H1 (cell line): ENCODE measurements at places on chromosomes 4 and X. TPM values are rescaled to one million over a fixed set of nuclear protein-coding genes. Genes with fewer than 3 reads are reported as not detected.
A peak's percentile ranks its signal among the peaks of the same experiment; 100 is the strongest.

Gene CXorf58
- not detected in 2 replicates for total RNA-seq

Gene RNF212
- 3.4 and 3.9 TPM in 2 replicates for total RNA-seq

Gene LEF1
- 0.67 and 2.6 TPM in 2 replicates for total RNA-seq

Gene UBQLN2
- total RNA-seq = 35.1 and 35.3 TPM in 2 replicates

Gene PCDH10
- total RNA-seq = 9.3 and 10.0 TPM in 2 replicates

Gene RASGEF1B
- total RNA-seq = 4.6 and 4.7 TPM in 2 replicates

Gene RAB28
- 18.7 and 20.8 TPM in 2 replicates for total RNA-seq

Gene STATH
- not detected in 2 replicates for total RNA-seq

Gene PAGE1
- not detected in 2 replicates for total RNA-seq

Gene DSPP
- not detected in 2 replicates for total RNA-seq

Gene PCSK1N
- 4.5 TPM in 2 replicates for total RNA-seq

Gene INTU
- 12.8 and 15.1 TPM in 2 replicates for total RNA-seq

Gene MTTP
- 0.26 and 0.50 TPM in 2 replicates for total RNA-seq

- H3K4me3 ChIP-seq = no peak overlapping the region
- no peak for DNase-seq
- H3K27me3 ChIP-seq = peaks cover 2% of the 10 kb centered on the region; the same call in 1 of the 2 replicates
- H3K27ac ChIP-seq = no peak overlapping the region
- no peaks in the 10 kb centered on the region for H3K36me3 ChIP-seq
Measured at GRCh38 chr4:139603576-139604410, 47.8 kb upstream of the SETD7 start.

GRCh38 chrX:45801554-45801953 is 600.9 kb upstream of the DIPK2B start:
- H3K4me3 ChIP-seq = no peak overlapping the region
- DNase-seq = no peak
- no peak overlapping the region for H3K27ac ChIP-seq

DNA sequence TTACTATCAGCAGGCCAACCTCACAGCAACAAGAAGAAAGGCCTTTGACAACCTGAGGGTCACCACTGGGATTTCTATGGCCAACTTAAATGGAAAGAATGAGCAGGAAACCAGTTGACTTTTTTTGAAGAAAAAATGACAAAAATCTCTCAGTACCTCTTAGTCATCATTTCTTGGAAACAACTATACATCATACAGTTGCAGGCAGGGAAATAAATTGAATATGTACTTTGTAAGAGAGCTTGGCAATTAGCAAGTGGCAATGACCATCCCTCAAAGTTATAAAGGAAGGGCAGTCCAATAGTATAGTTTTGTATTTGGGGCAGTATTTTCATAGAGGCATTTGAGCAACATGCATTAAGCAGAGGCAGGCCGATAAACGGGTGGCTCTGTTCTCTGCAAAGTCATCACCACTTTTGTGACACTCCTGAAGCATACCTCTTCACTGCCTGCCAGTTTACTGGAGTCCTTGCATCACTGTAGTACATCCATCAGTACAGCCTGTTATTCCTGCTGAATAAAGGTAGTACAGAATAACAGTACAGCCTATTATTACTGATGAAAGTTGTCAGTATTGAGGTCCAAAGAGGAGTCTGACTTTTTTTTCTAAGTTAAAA is 83.3 kb upstream of the AMELX start:
- no peak overlapping the region for H3K27ac ChIP-seq
- no peaks in the 10 kb centered on the region for H3K27me3 ChIP-seq

GRCh38 chr4:55012363-55013230 is 112.8 kb downstream of the KDR start:
- H3K36me3 ChIP-seq = no peaks in the 10 kb centered on the region
- H3K27ac ChIP-seq = no peak overlapping the region
- no peak overlapping the region for H3K4me3 ChIP-seq
- no peak for DNase-seq
- no peaks in the 10 kb centered on the region for H3K4me1 ChIP-seq

GRCh38 chr4:110675426-110675825 is 52.5 kb upstream of the PITX2 start:
- no peak overlapping the region for H3K27ac ChIP-seq
- no peaks in the 10 kb centered on the region for H3K27me3 ChIP-seq
- no peaks in the 10 kb centered on the region for H3K36me3 ChIP-seq
- no peak for DNase-seq
- H3K4me1 ChIP-seq = no peaks in the 10 kb centered on the region

- no peaks in the 10 kb centered on the region for H3K4me1 ChIP-seq
- no peaks in the 10 kb centered on the region for H3K36me3 ChIP-seq
- no peak for DNase-seq
- no peak overlapping the region for H3K4me3 ChIP-seq
- H3K27me3 ChIP-seq = no peaks in the 10 kb centered on the region
Measured at GRCh38 chrX:46704767-46705386, 54.0 kb downstream of the SLC9A7 start.

DNA sequence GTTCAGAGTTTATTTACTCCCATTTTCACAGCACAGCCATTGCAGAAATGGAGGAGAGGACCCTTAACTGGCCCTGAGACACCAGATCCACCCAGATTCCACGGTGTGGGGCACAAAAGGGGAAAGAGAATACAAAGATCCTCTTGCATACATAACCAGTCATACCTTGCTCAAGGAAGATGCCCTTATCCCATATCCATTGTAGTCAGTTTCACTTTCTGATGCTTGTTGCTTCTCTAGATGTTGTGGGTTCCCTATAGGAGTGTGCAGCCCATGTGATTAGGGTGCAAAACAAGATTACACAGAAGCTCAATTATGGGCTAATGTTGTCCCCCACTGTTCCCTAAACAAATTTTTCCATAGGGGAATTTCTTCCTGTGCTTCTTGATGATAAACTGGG is 1309.0 kb upstream of the PABPC4L start:
- no peak overlapping the region for H3K4me3 ChIP-seq
- no peaks in the 10 kb centered on the region for H3K4me1 ChIP-seq
- no peaks in the 10 kb centered on the region for H3K36me3 ChIP-seq

GRCh38 chrX:121579016-121579760 is 531.8 kb downstream of the GLUD2 start:
- no peaks in the 10 kb centered on the region for H3K4me1 ChIP-seq
- H3K4me3 ChIP-seq = no peak overlapping the region
- H3K36me3 ChIP-seq = no peaks in the 10 kb centered on the region
- no peak overlapping the region for H3K27ac ChIP-seq
- peaks cover 6% of the 10 kb centered on the region; the same call in 1 of the 2 replicates for H3K27me3 ChIP-seq

- DNase-seq = no peak
- H3K36me3 ChIP-seq = no peaks in the 10 kb centered on the region
- no peaks in the 10 kb centered on the region for H3K4me1 ChIP-seq
- H3K27me3 ChIP-seq = no peaks in the 10 kb centered on the region
Measured at GRCh38 chr4:59200992-59201391, 1999.1 kb upstream of the ADGRL3 start.

GRCh38 chr4:2393353-2394270 is 24.8 kb downstream of the ZFYVE28 start:
- no peaks in the 10 kb centered on the region for H3K27me3 ChIP-seq
- peak overlapping the region; percentile 15; the same call in 1 of the 2 replicates for H3K4me3 ChIP-seq
- DNase-seq = no peak
- H3K27ac ChIP-seq = no peak overlapping the region
- H3K4me1 ChIP-seq = peaks cover 9% of the 10 kb centered on the region

DNA sequence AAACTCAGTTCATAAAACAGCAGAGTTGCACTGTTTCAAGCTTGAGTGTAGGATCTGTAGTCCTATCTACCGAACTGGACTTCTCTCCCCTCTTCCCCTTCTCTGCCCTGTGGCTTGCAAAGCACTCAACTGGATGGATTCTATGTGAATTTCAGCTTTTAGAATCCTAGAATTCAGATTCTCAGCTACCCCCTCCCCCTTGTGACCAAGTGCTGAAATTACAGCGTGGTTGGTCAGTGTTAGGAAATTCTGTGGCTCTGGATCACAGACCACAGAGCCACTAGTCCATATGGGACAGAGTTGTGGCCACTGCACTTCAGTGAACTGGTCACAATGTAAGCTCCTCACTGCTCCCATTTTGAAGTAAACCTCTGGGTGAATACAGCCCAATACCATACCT is 64.6 kb upstream of the TRPC5 start:
- no peak for DNase-seq
- H3K27me3 ChIP-seq = no peaks in the 10 kb centered on the region

DNA sequence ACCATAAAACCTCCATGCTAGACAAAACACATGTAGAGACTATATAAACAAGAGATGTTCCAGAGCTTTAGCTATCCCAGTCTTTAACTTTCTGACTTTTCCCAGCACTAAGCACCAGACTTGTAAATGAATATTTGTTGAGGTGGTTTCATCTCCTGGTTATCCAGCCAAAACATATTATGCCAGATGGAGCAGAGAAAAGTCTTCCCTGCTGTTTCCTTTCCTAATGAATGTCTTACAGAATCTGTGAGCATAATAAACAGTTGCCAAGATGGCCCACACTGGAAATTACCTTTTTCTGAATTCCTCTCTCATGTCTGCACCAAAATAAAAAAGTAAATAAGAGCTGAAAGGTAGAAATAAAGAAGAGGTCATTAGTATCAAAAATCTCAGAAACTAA is 159.2 kb downstream of the TECRL start:
- no peak for DNase-seq
- no peak overlapping the region for H3K27ac ChIP-seq
- H3K4me3 ChIP-seq = no peak overlapping the region
- no peaks in the 10 kb centered on the region for H3K4me1 ChIP-seq
- H3K36me3 ChIP-seq = no peaks in the 10 kb centered on the region; the same call in 1 of the 2 replicates

DNA sequence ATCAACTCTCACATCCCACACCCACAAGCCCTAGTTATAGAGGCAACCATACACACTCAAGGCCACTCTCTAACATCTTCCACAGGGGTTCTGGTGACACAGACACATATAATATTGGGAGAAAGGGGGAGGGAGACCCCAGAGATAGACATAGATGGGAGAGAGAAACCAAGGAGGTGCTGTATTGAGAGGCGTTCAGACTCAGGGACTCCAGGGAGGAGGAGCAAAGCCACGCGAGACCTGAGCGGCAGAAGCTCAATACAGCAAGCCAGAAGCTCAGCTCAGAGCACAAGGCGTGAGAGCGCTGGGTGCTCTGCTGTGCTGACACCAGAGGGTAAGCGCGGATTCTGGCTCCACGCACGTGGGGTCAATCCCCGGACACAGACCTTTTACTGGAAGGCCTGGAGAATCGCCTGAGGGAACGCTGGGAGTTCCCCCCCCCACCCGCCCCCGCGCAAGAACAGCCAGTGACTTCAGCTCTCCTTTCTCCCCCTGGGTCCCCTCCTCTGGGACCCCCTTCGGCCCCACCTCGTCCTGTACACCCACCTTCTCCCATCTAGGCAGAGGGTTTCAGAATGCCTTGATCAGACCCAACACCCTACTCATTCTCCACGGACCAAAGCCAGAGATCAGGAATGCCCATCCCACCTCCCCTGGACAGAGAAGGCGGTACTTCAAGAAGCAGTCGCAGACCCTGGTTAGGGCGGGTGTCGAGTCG is 8.7 kb downstream of the MSX1 start:
- H3K27ac ChIP-seq = no peak overlapping the region
- no peak for DNase-seq
- no peak overlapping the region for H3K4me3 ChIP-seq
- peaks cover 98% of the 10 kb centered on the region for H3K27me3 ChIP-seq
- peaks cover 22% of the 10 kb centered on the region for H3K4me1 ChIP-seq
- no peaks in the 10 kb centered on the region for H3K36me3 ChIP-seq

DNA sequence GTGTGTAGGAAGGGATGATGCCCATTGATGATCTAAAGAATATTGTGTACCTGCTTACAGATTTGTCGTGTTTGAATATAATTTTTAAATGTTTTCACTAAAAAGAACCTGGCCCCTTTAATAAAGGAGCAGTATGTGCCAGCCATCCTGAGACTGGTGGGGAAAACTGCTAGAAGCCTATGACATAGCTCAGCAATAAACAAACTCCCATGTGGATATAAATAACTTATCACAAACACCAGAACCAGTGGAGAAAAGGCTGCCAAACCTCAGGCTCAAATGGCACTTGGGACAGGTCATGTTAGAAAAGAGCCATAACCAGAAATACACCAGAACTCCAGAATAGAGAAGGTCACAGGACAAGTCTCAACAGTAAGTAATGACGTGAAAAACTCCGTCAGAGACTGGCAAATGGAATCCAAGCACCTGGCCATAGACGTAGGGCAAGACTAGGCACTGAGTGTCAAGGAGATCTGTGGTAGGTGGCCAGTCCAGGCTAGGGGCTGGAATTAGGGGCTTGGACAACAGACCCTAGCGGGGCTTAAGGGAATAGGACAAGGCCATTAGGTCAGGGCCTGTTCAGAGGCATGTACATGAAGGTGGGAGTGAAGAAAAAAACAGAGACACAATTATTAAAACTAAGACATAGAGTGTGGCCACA is 11.7 kb upstream of the QRFPR start:
- no peak for DNase-seq
- no peaks in the 10 kb centered on the region for H3K27me3 ChIP-seq
- no peak overlapping the region for H3K4me3 ChIP-seq
- H3K27ac ChIP-seq = no peak overlapping the region

DNA sequence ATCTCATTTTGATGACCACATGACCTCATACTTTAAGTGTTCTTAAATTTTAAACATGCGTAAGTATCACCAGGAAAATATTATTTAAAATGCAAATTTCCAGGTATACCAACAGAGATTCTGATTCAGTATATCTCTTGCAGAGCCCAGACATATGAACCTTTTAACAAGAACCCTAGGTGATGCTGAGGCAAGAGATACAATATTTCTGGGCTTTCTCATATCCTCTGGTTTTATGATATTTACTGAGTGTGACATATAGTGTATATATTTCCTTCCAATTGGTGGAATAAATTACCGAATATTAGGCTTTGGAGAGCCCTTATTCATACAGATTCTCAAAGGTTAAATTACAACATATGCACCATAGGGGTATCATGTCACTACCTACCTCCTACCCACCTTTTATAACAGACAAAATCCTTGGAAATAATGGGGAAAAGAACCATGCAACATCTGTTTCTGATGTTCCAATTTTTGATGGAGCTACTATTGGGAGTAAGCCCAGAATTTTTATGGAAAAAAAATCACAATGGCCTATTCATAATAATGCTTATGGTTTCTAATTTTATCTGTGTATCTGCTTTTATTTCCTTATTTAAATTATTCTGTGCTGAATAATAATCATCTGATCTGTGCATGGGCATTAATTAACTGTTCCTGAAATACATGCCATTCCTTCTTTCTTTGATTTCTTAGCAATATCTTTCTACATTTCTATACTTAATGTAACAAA is 27.1 kb downstream of the KCTD8 start:
- H3K4me1 ChIP-seq = no peaks in the 10 kb centered on the region
- H3K27me3 ChIP-seq = no peaks in the 10 kb centered on the region
- no peak overlapping the region for H3K27ac ChIP-seq
- no peaks in the 10 kb centered on the region for H3K36me3 ChIP-seq
- H3K4me3 ChIP-seq = no peak overlapping the region

- H3K27ac ChIP-seq = no peak overlapping the region
- no peaks in the 10 kb centered on the region for H3K36me3 ChIP-seq
- peaks cover 5% of the 10 kb centered on the region for H3K4me1 ChIP-seq
Measured at GRCh38 chrX:18997916-18998315, 14.0 kb upstream of the PHKA2 start.

- no peak for DNase-seq
- no peaks in the 10 kb centered on the region for H3K27me3 ChIP-seq
- H3K27ac ChIP-seq = no peak overlapping the region
Measured at GRCh38 chr4:43238585-43238984, 346.1 kb downstream of the GRXCR1 start.
